ENCODE measurements at places on chromosomes 5 and 9.

DNA sequence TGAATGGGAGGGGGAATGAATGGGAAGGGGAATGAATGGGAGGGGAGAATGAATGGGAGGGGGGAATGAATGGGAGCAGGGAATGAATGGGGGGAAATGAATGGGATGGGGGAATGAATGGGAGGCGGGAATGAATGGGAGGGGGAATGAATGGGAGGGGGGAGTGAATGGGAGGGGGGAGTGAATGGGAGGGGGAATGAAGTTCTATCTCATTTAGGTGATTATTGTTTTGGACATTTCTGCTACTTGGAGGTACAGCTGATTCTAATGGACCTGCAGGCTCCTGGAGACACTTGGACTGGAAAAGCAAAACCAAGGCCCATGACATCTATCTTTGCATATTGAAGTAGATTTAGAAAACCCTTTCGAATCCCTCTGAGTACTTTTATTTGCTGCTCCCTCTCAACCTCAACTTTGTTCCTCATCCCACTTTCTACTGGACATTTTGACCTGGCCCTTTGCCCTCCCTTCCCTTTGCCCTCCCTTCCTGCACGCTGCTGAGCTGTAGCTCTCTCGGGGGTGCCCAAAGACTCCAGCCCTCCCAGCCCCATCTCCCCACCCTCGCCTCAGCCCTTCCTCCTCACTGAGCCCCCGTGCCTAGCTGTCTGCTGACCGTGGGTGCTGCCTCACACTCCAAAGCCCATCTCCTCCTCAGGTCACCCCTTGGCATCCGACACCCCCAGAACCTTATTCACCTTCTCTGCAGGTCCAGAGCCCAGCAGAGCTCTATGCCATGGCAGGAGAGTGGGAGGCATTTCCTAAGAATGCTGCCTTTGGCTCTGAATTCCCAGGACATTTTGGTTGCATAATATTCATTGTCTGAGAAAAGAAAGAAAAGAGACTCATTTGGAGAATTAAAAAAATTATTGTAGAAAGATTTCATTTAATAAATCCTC, 19.9 kb upstream of the LPCAT1 start:
- DNase-seq = no peak

DNA sequence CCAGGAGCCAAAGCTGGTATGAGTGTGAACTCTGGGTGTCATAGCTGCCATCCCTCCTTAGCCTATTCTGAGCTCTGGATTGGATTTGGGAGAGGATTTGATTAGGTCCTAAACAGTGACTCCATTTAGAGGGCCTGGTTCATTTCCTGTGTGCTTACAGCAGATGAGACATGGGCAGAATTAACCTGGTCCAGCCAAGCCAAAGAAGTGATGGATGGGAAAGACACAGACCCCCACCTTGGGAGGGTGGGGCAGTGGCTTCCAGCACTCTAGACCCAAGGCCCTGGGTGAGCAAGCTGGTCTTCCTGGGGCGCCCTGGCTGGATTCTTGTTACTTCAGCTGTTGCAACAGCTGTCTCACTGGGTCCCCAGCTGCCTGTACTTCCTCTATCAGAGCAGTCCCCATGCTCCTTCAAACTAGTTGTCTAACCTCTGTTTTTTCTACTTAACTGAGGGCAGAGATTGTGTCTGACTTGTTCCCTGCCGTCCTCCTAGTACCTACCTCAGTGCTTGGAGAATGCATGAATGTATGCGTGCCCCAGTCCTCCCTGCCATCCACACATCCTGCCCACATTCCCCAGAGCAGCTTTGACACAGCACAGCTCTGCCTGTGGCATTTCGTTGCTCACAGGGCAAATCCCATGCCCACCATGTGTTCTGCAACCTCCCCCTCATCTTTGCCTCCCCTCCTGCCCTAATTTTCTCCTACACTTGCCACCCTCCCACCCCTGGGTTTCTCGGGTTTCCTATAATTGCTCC, 115.9 kb downstream of the RGS3 start:
- no peak for DNase-seq

GRCh38 chr5:149793256-149793550, 63.1 kb downstream of the PPARGC1B start:
- DNase-seq = no peak

DNA sequence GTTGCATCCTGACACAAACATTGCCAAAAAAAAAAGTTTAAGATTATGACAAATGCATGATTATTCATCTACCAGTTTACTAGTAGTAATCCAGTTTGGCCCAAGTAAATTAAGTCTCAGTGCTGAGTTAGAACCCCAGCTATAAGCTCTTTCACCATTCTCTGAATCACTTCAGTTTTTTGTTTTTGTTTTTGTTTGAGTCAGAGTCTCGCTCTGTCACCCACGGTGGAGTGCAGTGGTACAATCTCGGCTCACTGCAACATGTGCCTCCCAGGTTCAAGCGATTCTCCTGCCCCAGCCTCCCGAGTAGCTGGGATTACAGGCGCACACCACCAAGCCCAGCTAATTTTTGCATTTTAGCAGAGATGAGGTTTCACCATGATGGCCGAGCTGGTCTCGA, 1.5 kb upstream of the PCYOX1L start:
- DNase-seq = no peak

Data from activated CD4-positive, CD25-positive, alpha-beta regulatory T cell (primary cell).